AG09319 (cell line): ENCODE measurements at places on chromosomes 1 and 21.

GRCh38 chr1:86718786-86719185, 14.4 kb downstream of the SH3GLB1 start:
- no peak for DNase-seq

- no peak for DNase-seq
Observed at GRCh38 chr1:229264487-229264886, 6.4 kb upstream of the RAB4A start.

DNA sequence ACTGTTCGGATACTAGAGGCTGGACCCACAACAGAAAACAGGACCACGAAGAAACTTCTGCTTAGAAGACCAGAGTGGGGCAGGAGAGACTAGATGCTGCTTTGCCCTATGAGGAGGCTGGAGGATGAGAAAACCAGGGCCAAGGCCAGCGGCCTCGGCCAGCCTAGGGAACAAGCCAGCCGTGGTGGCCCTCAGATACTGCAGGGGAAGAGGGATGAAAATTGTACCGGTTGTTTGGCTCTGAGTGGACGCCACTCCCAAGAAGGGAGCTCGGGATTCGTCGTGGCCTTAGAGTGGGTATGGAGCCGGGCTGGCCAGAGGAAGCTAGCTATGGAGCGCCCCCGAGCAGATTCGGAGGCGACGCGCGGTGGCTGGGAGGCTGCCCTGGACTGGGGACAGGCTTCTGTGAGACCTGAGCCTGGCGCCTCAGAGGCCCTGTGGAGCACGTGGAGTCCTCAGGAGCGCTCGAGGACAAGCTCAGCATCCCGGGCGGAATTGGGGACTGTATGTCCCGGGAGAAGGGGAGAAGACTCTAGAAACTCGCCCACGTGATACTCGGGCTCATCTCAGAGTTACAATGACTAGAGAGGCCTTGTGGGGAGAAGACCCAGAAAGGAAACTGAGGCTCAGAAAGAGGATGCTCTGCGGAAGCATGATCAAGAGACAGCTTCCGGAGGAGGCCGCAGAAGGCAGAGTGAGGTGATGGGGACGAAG, 2.8 kb downstream of the PRRX1 start:
- no peak for DNase-seq

GRCh38 chr1:109396871-109397580, 692 bp downstream of the SORT1 start:
- no peak for DNase-seq

- no peak for DNase-seq
Observed at GRCh38 chr21:32351428-32351827, 41.4 kb downstream of the URB1 start.

GRCh38 chr1:54230507-54231339, 30.8 kb downstream of the MRPL37 start:
- no peak for DNase-seq

- DNase-seq, result no peak
Observed at GRCh38 chr1:200372095-200372884, 37.5 kb downstream of the ZNF281 start.

- DNase-seq, result no peak
Observed at GRCh38 chr21:45463871-45464270, 58.9 kb downstream of the COL18A1 start.

GRCh38 chr1:62178372-62178771, 16.3 kb upstream of the L1TD1 start:
- DNase-seq, result no peak

- no peak for DNase-seq
Observed at GRCh38 chr1:236543065-236543669, 19.4 kb downstream of the LGALS8 start.

GRCh38 chr1:165481820-165482532, 37.0 kb upstream of the RXRG start:
- DNase-seq, result peak; percentile 44

- DNase-seq, result no peak
Observed at GRCh38 chr1:208791456-208791855, 547.3 kb upstream of the PLXNA2 start.

DNA sequence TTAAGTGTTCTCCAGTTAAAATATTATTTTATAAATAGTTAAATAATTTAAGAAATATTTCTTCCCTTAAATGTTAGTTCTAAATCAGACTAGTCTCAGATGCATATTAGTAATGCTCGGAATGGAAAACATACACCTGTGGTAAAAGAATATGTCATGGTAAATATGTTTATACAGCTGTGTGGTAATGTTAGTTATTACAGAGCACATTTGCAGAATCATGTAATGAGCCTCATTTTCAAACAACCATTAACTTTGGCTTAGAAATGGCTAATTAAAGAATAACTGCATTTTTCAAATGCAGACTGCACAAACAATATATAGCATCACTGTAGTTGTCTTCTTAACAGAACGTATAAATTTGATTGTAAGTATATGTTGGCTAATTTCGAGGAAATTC, 90.3 kb downstream of the DISP1 start:
- no peak for DNase-seq

- DNase-seq, result no peak
Observed at GRCh38 chr1:2480986-2481364, 4.9 kb downstream of the PLCH2 start.

- DNase-seq, result no peak
Observed at GRCh38 chr1:203173566-203173965, 2.1 kb downstream of the MYBPH start.

DNA sequence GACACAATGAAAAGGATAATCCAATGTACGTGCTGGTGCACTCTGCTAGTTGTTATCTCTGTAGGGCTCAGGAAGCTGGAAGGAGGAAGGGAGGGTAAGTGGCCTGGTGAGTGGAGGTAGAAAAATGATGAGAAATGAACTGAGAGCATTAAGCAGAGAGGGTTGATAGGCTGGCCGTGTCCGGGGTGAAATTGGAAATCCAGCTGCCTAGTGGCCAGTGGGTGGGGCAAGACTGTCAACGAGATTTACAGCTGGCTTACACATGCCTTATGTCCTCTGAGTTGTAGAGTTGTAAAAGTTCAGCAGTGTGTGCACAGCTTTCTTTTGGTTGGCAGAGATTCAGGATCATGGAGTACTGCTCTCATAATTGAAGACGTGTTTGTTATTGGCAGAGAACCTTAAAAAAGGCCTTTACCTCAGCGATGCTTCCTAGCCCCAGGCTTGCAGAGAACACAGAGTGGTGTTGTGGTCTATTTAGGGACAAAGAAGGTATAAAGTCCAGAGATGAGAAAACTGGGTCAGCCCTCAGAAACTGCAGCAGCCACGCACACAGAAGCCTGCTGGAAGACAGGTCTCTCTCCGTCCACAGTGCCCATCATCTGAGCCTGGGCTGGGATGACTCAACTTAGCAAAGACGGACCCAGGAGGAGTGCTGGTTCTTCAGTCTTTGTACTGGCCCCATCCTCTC, 132.4 kb downstream of the EDEM3 start:
- DNase-seq, result peak; percentile 84

- DNase-seq, result no peak
Observed at GRCh38 chr1:27602462-27603308, 1.3 kb downstream of the AHDC1 start.

DNA sequence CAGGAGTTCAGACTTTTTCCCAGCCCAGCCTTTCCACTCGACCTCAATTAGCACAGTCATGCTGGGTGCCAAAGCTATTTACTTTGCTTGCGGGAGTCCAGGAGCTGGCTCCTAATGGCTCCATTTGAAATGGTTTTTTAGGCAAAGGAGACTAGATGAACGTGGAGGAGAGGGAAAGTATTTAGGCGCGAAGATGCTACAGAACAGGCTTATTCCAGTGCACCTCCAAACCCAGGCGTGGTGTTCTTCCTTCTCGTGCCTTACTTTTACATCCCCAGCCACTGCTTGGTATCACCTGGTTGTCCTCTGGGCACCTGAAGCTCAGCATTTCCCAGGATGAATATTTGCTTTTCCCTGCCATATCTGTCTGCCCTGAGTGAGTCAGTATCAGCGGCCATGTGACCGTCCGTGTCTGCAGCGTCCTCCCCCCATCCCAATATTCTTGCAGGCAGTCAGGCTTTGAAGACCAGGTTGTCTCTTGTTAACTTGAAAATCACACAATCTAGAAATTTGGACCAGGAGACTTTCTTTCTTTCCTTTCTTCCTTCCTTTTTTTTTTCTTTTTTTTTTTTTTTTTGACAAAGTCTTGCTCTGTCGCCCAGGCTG, 198.5 kb downstream of the DYRK1A start:
- no peak for DNase-seq

DNA sequence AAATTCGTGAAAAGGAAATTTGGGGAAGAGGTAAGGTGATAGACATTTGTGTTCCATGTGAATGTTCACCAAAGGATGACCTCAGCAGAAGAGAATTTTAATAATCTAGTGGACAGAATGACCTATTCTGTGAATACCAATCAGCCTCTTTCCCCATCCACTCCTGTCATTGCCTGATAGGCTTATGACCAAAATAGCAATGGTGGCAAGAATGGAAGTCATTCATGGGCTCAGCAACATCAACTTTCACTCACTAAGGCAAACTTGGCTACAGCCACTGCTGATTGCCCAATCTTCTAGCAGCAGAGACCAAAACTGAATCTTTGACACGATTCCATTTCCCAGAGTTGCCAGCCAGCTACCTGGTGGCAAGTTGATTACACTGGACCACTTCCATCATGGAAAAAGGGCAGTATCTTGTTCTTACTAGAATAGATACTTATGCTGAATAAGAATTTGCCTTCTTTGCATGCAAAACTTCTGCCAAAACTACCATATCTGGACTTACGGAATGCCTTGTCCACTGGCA, 348.7 kb upstream of the PBX1 start:
- DNase-seq, result no peak

DNA sequence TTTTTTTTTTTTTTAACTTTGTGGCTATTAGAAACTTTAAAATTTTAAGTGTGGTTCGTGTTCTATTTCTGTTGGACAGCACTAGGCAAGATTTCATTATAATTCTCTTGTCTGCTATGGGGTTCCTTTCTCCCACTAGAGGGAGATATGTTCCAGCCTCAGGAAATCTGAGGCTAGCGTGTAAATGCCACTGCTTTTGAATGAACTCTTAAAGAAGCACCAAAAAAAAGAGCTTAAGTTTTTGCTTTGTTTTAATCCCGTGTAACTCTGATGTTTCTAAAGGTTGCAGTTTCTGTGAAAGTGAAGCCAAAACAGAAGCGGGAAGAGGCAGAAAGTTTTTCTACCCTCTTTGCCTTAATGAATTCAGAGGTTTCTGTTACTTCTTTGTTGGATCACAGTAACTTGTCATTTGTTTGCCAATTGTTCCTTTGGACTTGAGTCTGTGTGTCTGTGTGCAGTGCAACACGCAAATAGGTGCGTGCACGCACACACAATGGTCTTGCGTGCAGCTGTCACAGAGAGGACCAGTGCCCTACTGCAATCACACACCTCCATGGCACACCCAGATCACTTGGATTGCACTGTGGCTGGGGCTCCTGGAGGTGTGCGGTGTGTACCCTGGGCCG, 32.3 kb downstream of the HHAT start:
- no peak for DNase-seq

DNA sequence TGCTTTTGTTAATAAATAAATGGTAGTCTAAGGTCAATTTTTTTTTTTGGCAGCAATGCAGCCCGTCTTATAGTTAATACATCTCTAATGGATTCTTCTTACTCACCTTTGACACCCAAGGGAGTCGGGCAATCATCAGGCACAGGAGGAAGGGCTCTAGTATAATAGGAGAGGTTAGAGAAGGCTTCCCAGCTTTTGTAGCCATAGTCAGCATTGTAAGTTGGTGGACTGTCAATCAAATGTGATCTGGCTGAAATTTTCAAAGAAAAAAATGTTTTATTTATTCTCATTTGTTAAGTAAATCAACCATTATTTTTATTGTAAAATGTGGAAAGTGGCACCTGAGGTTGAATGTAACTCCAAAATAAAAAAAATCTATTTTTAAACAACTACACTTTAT, 2.1 kb downstream of the PTGS2 start:
- no peak for DNase-seq

GRCh38 chr1:165279882-165280281, 76.6 kb downstream of the LMX1A start:
- DNase-seq, result no peak

DNA sequence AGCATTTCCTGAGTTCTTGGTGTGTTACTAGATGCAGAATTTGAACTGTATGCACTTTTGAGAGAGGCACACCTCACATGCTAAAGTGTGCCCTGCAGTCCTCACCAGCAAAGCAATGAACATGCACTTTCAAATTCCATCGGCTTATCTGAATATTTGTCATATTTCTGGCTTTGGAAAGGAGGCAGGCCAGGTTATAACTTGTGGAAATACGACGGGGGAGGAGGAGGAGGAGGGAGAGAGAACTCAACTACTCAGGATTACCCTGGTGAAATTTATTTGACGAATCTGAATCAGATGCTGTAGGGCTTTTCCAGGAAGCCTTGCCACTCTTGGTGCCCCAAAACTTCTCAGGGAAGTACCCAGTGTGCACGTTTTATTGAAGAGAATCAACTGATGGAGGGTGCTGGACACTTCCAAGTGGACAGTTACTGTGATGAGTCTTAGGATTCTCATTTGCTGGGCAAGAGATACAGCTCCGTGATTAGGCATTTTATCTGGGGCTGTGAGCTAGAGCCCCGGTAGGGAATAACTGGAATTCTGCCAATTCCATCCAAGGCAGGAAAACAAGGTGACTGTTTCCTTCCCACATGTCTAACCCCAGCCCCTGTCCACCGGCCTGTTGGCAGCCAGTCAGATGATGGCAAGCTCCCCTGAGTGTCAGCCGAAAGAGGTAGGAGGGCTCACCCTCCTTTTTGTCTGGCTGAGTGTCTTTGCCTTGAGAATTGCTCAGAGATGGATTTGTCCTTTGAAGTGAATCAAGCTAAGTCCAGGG, 3.8 kb downstream of the PDPN start:
- DNase-seq, result no peak
